ENCODE measurements at places on chromosomes 3 and 15. TPM values are rescaled to one million over a fixed set of nuclear protein-coding genes. Genes with fewer than 3 reads are reported as not detected.

The PRKCD gene
- total RNA-seq, result 18.3 TPM

The GOLGA6D gene
- total RNA-seq, result not detected

The WDR93 gene
- total RNA-seq, result not detected

The PLAAT1 gene
- total RNA-seq, result not detected

The PSTPIP1 gene
- 143 TPM for total RNA-seq

Data from activated naive CD4-positive, alpha-beta T cell treated with anti-CD3 and anti-CD28 coated beads, Interleukin-2, amount 10 ng/mL, durations not matched to agents 5 hours and 36 hours (primary cell).